ENCODE measurements at places on chromosomes 1 and 21.

DNA sequence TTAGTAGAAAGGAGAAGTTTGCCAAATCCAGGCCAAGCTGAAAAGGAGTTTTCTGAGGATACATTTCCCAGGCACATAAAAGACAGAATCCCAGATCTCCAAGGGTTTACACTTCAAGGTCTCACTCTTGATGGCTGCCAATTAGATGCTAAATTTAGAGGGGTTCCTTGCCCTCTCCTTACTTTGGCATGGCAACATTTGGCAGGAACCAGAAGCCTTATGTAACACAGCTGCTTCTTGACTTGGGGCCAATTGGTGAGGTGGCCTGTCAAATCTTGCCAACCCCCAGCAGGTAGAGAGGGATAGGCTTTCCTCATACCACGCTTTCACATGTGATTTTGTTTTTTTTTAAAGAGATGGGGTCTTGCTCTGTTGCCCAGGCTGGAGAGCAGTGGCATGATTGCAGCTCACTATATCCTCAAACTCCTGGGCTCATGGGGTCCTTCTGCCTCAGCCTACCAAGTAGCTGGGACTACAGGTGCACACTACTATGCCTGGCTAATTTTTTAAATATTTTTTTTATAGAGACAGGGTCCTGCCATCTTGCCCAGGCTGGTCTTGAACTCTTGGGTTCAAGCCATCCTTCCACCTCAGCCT lies 25.2 kb upstream of the NKAIN1 start:
- DNase-seq: no peak

DNA sequence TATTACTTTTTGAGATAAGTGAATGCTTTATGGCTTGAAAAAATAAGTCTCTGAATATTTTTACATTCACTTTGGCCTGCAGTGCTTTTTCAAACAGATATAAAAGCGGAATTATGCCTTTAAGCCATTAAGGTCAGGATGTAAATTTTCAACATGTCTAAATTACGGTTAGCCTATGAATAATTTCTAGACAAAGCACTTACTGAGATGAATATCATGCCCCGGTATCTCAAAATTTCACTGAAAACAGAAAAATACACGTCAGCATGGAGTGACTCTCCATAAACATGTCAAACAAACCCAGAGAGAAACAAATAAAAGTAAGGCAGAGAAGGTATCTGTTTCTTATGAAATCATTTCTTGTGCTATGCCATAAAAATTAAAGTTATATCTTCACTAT lies 853.9 kb downstream of the KCNT2 start:
- DNase-seq: no peak

GRCh38 chr1:32334864-32335534 lies 1.0 kb downstream of the MARCKSL1 start:
- DNase-seq: peak; percentile 71

DNA sequence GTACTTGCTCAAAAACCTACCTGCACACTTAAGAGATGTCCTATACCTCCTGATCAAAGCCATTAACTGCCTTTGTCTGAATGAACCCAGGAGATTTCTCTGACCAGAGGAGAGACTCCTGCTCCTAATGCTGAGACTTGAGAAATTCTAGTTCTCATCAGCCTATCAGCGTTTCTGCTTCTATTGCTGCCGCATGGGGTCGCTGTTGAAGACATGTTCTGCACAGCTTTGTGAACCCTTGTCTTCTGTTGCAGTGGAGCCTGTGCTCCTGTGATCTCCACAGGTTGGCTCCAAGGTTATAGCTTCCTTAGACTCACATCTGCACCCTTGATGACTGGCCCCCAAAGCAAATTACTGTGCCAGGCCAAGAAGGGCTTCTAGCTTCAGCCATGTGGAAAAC lies 40.2 kb downstream of the EDN2 start:
- DNase-seq: no peak

GRCh38 chr21:31991356-31992331 lies 118.8 kb downstream of the HUNK start:
- no peak for DNase-seq

DNA sequence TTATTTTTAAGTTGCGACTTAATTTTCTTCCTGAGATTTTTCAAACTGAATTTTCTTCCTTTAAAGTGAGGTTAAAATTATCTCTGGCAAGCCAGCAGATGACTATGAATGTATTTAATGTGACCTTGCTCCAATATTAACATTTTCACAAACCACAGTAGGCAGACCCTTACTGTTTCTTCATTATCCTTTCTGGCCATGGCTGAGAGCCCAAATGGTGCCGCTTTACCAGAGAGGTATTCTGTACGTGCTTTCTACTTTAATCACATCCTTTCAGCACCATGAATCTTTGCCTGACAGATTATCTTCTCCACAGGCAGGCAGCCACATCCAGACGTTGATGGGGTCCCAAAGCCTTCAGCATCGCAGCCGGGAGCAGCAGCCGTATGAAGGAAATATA lies 129.6 kb downstream of the LRRC40 start:
- no peak for DNase-seq

DNA sequence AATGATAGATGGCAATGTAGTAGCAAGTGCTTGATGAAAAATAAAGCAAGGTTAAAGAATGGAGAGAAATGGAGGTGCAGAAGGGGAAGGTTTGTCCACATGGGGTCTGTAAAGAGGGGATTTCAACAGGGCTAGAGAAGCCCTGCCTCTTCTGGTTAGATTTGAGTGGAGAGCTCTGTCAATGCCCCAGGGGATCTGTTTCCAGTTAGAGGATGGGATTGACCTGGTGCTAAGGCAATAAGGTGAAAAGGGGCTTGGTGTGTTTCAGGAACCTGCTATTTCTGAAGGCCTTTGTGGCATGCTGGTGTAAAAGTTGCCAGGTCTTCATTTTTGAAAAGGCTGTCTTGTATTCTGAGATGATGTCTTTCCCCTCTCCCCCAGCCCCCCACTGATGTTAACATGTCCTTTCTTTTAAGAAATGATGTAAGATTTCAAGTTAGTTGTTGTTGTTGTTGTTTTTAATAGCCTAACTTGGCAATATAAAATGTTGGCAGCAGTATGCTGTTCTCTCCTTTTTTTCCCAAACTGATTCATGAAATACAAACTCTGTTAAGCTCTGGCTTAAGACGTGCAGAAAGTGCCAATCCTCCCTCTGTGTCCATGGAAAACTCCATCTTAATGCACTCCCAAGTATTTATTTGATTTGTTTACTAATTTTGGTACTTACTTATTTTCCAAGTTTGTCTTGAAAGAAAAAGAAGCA lies 370.3 kb upstream of the ADGRL2 start:
- no peak for DNase-seq

- DNase-seq: peak; percentile 18
Observed at GRCh38 chr1:156245451-156246232, 2.2 kb downstream of the PAQR6 start.

DNA sequence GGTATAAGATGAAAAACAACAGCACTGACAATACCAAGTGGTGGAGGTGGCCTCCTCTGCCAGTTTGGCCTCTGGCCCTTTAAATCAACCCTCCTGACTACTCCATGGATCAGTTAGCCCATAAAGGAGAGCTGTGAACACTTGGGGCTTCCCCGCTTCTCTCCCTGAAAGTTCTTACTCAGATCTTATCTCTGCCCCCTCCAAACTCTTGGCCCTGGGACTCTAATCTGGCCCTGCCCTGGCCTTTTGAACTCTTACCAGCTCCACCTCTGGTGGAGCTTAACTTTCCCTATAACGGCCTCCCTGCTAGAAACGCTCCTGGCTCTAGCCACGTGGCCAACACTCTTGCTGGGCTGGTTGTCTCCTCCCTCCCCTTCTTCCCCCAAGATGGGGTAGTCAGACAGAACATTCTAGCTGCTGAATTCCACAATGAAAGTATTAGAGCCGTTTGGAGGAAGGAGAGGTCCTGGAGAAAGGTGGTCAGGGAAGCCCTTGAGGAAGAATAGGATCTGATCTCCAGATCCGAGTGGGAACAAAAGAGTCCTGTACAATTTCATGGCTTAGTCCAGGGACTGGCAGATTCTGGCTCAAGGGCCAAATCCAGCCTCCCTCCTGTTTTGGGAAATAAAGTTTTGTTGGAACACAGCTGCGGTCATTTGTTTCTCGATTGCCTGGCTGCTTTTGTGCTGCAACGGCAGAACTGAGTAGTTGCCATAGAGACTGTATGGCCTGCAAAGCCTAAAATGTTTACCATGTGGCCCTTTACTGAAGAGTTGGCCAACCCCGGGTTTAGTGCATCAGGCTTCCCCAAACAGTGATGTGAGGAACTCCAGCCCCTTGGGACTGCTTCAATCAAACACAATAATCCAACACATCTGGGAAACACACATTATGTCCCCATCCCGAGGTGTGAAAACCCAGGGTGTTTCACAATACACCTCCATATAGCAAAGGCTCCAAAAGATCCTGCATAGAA lies 9.5 kb upstream of the PIGR start:
- no peak for DNase-seq

DNA sequence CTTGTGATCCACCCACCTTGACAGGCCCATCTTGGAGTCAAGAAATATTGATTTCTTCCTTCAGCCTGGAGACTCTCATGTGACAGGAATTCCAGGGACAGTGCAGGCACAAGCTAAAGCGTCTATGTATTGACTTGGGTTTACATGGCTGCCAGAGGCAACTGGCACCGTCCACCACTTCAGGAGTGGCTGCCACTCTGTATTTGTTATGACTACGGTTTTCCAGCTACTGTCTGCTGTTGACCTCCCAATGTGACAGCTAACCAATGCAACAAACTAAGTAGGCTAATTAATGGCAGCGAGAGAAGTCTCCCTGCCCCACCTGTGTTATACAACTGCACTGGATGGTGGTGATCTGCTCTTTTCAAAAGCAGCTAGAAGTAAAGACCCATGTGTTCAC lies 56.9 kb downstream of the CD58 start:
- no peak for DNase-seq

- DNase-seq: no peak
Observed at GRCh38 chr1:31214316-31215064, 25.2 kb downstream of the NKAIN1 start.

GRCh38 chr1:39689635-39690034 lies 1.6 kb downstream of the HPCAL4 start:
- no peak for DNase-seq

DNA sequence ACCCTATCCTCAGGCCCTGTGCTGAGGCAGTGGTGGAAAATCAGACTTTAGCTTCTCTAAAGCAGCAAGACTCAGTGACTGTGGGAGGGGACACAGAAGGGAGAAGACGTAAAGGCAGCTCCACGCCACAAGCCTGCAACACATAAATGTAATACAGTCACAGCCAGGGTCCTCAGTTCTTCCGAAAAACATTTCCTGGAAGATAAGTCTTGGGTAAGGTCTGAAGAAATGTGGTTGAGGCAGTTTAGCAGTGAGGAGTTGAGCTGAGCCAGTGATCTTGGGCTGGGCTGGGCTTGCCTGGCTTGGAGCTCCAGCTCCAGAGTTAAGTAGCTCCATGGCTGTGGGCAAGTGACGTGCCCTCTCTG lies 127.8 kb upstream of the ADAR start:
- no peak for DNase-seq

- no peak for DNase-seq
Observed at GRCh38 chr1:241789061-241789460, 58.9 kb upstream of the EXO1 start.

GRCh38 chr1:37306461-37306860 lies 167.9 kb upstream of the ZC3H12A start:
- no peak for DNase-seq

- no peak for DNase-seq
Observed at GRCh38 chr1:22787636-22788035, 77.0 kb downstream of the EPHB2 start.

- DNase-seq: no peak
Observed at GRCh38 chr1:15693371-15693770, 9.3 kb downstream of the PLEKHM2 start.

- DNase-seq: no peak
Observed at GRCh38 chr21:44630440-44630839, 3.5 kb downstream of the KRTAP10-9 start.

GRCh38 chr1:245418077-245418476 lies 263.3 kb downstream of the KIF26B start:
- DNase-seq: no peak

DNA sequence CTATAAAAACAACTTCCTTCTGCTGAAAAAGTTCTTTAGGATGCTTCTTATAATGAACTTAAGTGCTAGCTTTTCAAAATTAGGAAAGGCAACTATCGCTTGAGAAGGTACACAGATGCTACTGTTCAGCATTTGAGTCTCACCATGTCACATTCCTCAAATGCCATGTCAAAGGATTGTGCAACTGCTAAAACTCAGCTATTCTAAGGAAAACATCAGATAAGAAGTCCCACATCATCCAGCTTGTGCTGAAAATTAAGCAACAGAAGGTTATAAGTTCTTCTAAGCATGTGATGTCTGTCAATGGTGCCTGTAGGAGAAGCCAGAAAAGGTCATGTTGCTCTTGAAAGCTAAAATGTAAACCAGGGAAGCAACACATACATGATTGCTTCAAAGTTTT lies 36.5 kb downstream of the MCOLN2 start:
- no peak for DNase-seq

GRCh38 chr1:84749427-84749826 lies 59.2 kb upstream of the SSX2IP start:
- no peak for DNase-seq

- no peak for DNase-seq
Observed at GRCh38 chr1:14479865-14480264, 118.6 kb upstream of the KAZN start.

- peak; percentile 12 for DNase-seq
Observed at GRCh38 chr21:14687268-14687625, 141.1 kb upstream of the SAMSN1 start.

DNA sequence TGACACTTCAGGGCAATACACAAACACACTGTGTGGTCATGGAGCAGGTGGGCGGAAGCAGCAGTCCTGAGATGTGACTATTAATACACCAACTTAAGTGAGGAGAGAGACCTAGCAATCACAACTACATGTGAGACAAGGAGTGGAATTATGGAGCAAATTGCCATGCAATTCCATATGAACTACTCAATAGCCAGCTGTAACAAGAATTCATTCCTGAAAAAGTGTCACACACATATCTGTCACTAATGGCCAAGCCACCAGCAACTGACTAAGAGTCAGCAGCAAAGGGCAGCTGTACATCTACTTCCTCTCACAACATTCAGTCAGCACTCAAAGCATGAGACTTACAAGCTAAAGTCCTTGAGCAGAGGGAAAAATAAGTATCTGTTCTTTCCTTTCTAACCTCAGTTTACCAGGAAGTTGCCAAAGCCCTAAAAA lies 46.2 kb downstream of the GPR3 start:
- no peak for DNase-seq

- no peak for DNase-seq
Observed at GRCh38 chr1:19287436-19288185, 959 bp downstream of the AKR7A3 start.

GRCh38 chr1:51829058-51829457 lies 49.5 kb downstream of the NRDC start:
- DNase-seq: no peak

GRCh38 chr1:72366466-72366865 lies 84.1 kb upstream of the NEGR1 start:
- no peak for DNase-seq

DNA sequence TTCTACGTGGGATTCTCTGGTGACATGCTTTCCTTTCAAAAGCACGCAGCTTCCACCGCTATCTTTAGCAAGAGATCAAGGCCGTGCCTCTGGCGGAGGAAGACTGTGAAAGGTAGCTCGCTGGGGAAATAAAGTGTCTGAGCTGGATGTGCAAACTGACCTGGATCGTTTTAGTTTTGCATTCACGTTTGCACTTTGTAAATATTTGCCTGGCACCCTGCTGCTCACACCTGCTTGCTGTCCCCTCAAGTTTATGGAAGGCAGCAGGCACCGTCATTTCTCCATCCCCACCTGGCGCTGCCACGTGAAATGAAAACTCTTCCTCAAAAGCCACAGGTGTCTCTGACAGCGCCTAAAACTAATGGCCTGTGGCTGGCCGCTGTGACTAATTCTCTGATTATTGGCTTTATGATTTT lies 44.0 kb upstream of the TARDBP start:
- no peak for DNase-seq
